ENCODE measurements at places on chromosomes 7 and 10.
A peak's percentile ranks its signal among the peaks of the same experiment; 100 is the strongest.

DNA sequence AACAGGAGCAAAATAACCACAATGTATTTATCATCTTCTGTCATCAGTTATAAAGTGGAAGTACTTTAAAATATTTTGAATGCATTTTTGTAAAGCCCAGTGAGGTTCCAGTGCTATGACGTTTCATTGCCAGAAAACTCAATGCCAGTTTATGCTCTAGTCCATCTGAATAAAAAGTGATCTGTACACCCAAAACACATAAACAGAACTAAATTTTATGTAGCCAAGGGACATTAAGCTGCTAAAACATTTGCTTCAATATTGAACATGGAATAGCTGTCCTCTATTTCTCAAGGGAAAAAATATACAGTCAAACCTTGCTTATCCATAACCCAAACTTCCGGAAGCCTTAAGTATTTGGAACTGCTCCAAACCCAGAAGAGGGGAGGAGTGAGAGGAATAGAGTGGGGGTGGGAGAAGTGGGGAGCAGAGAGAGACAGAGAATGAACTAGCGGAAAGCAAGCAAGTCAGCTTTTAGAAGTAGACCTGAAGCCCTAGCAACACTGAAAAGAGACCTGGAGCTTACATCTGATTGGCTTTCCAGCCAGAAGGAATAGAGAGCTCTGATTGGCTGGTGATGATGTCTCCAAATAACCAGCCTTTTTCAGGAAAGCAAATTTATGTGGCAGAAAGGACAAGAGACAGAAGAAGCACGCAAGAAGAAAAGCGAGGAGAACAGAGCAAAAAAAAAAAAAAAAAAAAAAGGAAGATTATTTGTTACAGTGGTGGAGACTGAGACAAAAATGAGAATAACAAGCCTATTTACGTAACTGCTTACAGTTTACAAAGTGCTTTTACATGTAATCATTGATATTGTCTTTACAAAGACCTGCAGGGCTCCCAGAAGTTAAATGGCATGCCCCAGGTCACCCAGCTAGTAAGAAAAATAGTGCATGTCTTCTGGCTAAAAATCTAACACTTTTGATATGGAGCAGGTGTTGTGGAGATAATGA, 196.0 kb downstream of the RNLS start:
- peak; percentile 83 for DNase-seq

GRCh38 chr10:43261578-43262396, 5.1 kb downstream of the RASGEF1A start:
- DNase-seq = no peak

GRCh38 chr7:16428672-16429071, 7.3 kb upstream of the CRPPA start:
- DNase-seq = no peak

GRCh38 chr10:84613336-84614021, 285.1 kb downstream of the CCSER2 start:
- DNase-seq = peak; percentile 0

GRCh38 chr10:59331661-59332060, 30.7 kb downstream of the FAM13C start:
- no peak for DNase-seq
